ENCODE measurements at places on chromosomes 3 and 15.

GRCh38 chr3:121430664-121431215 lies 115.0 kb downstream of the POLQ start:
- no peak for DNase-seq

- no peak for DNase-seq
Measured at GRCh38 chr3:20123131-20123652, 62.8 kb downstream of the SGO1 start.

DNA sequence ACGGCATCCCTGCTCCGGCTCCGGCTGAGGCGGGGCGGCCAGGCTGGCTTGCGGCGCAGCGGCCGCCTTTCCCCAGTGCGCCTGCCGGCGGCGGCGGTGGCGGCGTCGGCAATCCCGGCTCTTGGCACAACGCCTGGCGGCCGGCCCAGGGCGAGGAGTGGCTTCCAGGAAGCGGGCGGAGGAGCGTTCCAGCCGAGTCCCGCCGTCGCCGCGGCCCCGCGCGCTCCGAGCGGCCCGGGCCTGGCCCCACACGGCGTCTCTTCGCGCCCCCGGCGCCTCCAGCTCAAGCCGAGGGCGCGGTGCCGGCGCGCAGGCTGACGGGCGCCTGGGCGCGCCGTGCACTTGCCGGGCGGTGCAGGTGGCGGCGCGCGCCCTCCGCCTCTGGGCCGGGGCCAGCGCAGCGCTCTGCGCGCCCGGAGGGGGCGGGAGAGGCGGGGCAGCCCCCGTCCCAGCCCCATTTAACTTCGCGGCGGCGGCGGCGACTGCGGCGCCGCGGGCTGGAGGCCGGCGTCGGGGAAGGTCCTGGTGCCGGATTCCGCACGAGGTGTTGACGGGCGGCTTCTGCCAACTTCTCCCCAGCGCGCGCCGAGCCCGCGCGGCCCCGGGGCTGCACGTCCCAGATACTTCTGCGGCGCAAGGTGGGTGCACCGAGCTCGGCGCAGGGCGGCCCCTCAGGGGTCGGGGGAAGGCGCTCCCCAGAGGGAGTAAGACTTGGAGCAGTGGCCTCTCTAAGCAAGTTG lies at the start of gene ADAMTSL3:
TSS of gene ADAMTSL3 (plus strand) at position 485 of the 740 bp plus-strand sequence. CDS start 1,639 bp downstream, outside the sequence.
- DNase-seq = peak; percentile 74

DNA sequence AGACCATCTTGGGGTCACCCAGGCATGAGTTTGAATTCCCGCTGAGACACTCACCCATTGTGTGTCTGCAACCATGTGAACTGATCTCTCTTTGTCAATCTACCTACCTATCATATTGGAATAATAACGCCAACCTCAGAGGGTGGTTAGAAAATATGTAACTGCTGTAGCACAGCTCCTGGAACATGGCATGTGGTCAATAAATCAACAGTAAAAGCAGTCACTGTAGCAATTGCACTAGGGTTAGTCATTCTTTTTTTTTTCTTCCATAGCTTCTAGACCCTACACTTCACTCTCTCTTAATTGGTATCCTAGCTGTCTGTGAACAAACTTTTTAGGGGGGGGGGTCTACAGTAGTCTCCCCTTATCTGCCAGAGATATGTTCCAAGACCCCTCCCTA lies 64.2 kb upstream of the SLCO2A1 start:
- no peak for DNase-seq

- DNase-seq = no peak
Measured at GRCh38 chr3:16181361-16181760, 6.9 kb downstream of the GALNT15 start.
